Renal cortex interstitium (tissue), 15 donors: ENCODE measurements at places on chromosomes 2 and 18.
A peak's percentile ranks its signal among the peaks of the same experiment; 100 is the strongest.

DNA sequence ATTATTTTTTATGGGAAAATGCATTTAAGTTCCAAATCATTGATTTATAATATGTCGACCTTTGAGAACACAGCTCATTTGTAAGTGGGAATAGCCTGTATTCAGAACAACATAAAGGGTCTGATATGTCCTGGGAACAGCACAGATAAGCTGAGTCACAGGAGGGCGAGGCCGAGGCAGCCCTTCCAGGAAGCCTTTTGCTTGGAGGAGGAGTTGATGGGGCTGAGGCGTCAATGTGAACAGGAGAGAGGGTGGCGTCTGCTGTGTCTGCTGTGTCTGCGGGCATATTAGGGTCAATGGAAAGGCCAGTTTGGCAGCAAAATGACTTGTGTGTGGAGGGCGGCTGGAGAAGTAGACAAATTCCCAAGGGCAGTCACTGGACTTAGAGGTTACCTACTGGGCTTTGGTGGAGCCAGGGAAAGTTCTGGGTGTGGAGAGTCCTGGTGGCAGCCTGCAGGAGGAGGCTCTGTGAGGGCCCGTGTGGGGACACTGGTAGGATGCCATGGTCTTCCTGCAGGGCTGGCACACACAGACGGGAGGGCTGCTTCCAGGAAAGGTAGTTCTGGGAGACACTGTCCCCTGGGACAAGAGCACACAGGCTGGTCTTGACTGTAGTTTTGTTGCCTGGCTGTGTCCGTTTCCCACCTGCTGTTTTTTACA lies 128.1 kb downstream of the GLI2 start:
- DNase-seq: no peak

- DNase-seq: no peak
These were observed 1465.5 kb downstream of the SUCLG1 start for GRCh38 chr2:82993609-82994008.

GRCh38 chr2:190529486-190530247 lies 4.9 kb downstream of the NEMP2 start:
- DNase-seq: no peak

GRCh38 chr18:56235481-56236013 lies 402.8 kb downstream of the TXNL1 start:
- no peak for DNase-seq

- DNase-seq: no peak
These were observed 86.6 kb upstream of the NOSTRIN start for GRCh38 chr2:168715849-168716248.

DNA sequence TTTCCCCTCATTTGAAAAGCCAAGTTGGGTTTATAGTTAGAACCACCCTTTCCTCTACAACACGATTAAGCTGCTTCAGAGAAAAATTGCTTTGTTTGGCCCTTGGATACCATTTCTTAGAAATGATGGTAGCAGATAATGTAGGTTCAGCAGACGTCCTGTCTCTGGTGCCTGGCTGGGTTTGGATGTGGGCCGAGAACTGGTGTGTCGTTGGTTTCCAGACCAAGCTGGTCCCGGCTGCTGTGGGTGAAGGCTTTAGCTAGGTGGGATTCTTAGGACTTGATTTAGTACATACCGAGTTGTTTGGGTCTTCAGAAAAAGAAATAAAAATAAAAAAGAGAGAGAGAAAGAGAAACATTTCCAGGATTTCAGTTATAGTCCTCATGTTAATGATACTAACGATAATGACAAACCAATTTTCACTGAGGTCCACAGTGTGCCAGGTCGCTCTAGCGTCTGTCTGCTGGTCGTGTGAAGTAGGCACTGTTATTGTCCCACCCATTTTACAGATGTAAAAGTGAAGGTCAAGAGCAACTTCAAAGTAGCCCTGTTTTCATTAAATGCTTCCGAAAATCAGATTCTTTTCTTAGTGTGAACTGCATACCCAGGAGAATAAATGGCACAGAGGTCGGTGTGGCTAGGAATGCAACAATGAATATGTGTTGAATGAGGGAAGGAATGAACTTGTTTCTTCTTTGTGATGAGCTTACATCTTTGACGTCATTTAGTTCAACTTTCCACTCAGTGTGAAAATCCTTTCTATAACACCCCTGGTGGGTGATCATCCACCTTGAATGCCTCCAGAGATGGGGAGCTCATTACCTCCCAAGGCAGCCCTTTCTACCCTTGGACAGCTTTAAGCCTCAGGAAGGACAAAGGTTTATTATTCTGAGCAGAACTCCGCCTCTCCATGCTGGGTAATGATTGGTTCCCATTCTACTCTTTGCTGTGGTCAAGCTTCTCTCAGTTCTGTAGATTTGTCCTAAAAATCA lies 115.9 kb downstream of the INHBB start:
- no peak for DNase-seq

DNA sequence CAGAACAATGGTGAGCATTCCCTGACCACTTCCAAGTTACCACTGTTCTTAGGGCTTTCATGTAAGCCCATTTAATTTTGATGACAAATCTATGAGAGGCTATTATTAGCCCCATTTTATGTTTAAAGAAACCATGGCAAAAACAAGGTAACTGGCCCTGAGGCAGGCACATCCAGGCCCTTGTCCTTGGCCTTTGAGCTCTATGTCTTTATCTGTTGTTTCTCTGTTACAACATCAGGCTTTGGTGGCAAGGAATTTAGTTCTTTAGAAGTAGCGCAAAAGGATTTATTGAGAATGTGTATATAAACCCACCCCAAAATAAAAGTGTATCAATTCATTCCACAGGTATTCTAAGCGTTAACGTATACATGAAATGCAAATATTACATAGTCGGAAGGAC lies 257.1 kb downstream of the HNMT start:
- DNase-seq: no peak

GRCh38 chr2:10620481-10620880 lies 69.3 kb downstream of the NOL10 start:
- no peak for DNase-seq

GRCh38 chr2:201413143-201413542 lies 38.1 kb downstream of the TRAK2 start:
- no peak for DNase-seq

GRCh38 chr2:206968134-206969086 lies 29.1 kb downstream of the CPO start:
- DNase-seq: no peak

DNA sequence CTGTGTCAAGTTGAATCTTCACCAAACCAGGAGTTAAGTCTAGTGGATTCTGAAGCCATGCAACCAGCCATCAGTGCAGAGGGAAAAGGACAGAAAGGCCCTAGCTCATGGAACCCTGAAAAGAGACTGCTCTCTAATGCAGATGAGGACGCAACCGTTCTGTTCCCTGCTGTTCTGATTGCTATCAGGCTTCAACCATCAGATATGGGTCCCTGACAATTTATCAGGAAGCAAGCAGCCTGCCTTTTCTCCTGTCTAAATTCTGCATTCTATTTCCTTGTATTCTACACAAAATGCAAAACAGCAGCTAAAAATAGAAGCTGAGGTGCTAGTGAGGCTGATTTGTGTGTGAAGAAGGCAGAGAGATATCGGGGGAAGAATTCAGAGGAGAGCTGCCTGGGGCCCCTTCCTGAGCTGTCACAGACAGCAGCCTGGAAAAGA lies 68.4 kb upstream of the RTN4 start:
- no peak for DNase-seq

- peak; percentile 13 for DNase-seq
These were observed 29.6 kb downstream of the MCEE start for GRCh38 chr2:71100195-71100964.

DNA sequence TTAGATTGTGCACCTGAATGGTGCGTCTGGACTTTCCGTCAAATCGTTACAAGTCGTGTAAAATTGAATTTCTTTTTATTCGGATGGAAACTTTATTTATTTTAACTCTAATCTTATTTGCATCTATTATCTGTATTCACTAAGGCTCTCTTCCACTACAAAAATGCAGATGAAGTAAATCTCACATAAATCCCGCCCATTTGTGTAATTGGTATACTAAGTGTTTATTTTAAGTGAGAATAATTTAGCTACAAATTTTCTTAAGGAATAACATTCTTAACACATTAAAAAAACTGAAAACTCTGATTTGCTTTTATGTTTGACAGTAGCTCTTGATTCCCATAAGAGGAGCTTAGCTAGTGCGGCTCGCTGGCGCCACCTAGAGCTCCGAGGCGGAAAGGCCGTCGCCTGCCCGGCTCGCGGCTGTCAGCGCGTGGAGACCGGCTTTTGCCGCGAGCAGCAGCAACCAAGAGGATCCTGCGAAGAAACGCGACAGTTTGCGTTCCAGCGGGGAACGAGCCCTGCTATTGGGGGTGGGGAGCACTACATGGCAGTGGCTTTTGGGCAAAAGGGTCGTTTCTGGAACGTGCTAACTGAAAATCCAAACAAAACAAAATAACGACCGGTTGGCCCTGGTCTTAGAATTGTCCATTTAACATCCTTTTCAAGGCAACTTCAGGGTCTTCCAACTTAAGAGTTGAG lies 6.7 kb downstream of the SP9 start:
- DNase-seq: no peak

- no peak for DNase-seq
These were observed 1.2 kb downstream of the MRPL19 start for GRCh38 chr2:75647771-75648170.

DNA sequence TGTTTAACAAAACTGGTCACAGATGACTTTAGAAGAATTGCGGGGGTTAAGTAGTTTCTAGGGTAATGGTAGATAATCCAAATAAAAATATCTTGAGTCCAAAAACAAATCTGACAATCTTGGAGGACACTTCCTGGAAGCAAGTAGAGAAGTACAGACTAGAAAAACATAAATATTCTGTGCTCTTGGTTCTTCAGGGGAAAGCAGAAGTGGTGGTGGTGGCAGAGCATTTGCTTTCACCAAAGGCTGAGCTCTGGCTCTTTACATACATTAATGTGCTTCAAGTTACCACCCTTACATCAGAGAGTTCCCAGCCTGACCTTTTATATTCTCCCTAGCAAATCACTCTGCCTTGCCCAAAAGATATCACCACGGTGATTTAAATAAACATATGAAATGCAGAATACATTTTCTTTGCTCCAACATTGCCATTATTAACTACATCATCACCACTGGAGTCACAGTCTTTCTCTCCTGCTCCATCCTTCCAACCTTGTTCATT lies 15.3 kb downstream of the PDE11A start:
- DNase-seq: no peak

DNA sequence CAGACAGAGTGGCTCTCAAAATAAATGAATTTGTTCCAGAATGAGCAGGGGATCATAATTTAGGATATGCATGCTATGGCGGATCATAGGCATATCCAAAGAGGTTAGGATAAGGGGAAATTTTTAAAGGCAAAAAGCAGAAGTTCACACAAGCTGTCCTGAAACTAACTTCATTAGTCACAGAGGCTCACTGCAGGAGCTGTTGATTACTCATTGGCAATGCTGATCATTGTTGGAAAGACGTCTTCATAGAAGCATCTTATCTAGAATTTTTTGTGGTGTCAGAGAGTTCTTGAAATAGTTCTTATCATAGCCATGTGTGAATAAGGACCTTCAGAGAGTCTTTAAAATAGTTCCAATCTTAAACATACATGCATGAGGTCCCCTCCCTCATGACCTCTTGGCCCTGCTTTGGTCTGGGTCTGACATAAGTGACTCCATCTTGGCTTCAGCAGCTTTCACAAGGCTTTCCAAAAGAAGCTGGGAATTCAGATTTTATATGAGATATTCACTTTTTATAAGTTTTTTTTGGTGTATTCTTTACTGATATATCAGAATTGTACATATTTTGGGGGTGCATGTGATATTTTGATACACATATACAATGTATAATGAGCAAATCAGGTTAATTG lies 7.5 kb upstream of the CCDC195 start:
- no peak for DNase-seq

DNA sequence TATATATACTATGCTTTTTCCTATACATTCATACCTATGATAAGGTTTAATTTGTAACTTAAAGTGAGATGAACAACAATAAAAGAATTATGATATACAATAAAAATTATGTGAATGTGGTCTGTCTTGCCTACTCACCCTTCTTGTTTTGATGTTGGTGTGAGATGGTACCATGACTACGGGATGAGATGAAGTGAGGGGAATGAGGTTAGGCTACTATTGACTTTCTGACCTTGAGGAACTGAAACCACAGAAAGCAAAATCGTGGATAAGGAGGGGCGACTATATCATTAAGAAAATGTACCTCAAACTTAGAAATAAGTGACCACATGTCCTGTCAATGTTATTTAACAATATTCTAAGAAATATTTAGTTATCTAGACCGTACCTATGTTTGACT lies 103.9 kb upstream of the PPP1CB start:
- no peak for DNase-seq

GRCh38 chr2:35606394-35606793 lies 749.2 kb upstream of the CRIM1 start:
- no peak for DNase-seq

DNA sequence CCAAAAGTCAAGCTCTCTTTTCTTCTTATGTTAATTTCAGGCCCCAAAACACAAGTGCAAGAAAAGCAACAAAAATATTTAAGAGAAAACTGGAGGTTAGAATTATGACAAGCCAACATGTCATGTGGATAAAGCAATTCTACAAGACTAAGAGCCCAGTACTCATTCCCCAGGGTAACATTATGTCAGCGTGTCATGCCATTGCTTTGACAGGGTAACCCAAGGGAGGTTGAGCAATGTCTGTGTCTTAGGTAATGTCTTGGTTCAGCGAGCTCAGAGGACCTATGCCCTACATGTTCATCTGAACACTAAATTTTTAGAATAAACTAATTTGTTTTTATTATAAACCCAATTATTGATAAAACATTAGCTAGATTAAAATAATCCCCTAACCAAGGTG lies 173.2 kb upstream of the ZNF804A start:
- no peak for DNase-seq

GRCh38 chr2:190655113-190655512 lies 6.2 kb downstream of the NAB1 start:
- no peak for DNase-seq

- DNase-seq: no peak
These were observed 30.6 kb upstream of the FAM237A start for GRCh38 chr2:206611736-206612135.

DNA sequence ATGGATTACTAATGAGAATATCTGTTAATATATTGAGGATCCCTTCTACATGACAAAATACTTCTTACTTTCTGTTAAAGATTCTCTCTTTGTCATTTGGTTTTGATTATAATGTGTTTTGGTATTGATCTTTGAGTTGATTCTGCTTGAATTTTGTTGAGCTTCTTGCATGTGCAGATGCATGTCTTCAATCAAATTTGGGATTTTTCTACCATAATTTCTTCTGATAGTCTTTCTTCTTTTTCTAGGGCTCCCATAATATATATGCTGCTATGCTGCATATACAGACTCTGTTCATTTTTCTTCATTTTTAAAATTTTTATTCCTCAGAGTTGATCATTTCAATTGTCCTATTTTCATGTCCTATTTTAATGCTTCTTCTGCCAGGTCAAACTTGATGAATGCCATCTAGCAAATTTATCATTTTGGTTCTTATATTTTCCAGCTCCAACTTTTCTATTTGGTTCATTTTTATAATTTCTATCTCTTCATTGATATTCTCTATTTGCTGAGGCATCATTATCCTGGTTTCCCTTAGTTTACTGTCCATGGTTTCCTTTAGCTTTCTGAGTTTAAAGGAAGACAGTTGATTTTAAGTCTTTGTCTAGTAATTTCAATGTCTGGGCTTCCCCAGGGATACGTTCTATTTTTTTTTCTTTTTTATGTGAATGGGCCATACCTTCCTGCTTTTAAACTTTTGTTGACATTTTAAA lies 244.7 kb downstream of the WDPCP start:
- no peak for DNase-seq

- no peak for DNase-seq
These were observed 9.9 kb upstream of the GPR35 start for GRCh38 chr2:240615396-240615795.

GRCh38 chr2:61978522-61978921 lies 73.0 kb downstream of the COMMD1 start:
- no peak for DNase-seq

GRCh38 chr2:176175709-176176607 lies 12.5 kb upstream of the HOXD1 start:
- DNase-seq: no peak
